ENCODE measurements at places on chromosomes 6 and 20. TPM values are rescaled to one million over a fixed set of nuclear protein-coding genes. Genes with fewer than 3 reads are reported as not detected.

DNA sequence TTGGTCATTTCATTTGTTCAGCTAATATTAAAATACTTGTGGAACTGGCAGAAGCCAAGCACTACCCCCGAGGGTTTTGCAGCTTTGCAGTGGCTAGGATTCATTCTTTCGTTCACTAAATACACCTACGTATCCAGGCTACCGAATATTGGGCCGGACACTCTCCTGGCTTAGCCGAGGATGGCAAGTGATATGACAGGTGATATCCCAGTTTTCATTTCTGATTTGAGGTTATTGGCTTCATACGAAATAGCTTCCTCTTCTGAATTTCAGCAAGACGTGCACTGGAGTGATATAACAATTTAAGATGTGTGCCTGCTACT lies 536 bp upstream of the MTFR2 start:
- DNase-seq = no peak

DNA sequence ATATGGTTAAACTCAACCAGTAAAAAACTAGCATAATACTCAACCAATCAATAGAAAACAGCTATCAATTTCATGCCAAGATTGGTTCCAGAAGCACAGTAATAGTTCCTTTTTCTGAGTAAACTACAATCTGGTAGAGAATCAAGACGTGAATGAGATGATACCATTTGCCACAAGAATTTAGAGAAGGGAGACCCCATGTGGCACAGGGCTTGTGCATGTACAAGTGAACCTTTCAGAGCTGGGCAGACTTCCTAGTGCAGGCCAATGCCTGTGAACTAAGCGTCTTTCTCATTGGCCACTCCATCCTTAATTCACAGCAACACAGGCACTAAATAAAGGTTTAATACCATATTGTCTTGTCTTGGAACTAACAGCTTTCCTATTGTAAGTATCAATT lies 213.5 kb downstream of the RFPL4B start:
- no peak for DNase-seq

- DNase-seq = no peak
These were observed 30.5 kb upstream of the RIMS4 start for GRCh38 chr20:44840826-44841225.

GRCh38 chr6:73349311-73349710 lies 4.8 kb downstream of the DPPA5 start:
- DNase-seq = no peak

- no peak for DNase-seq
These were observed 369.4 kb upstream of the HS3ST5 start for GRCh38 chr6:114712129-114712662.

DNA sequence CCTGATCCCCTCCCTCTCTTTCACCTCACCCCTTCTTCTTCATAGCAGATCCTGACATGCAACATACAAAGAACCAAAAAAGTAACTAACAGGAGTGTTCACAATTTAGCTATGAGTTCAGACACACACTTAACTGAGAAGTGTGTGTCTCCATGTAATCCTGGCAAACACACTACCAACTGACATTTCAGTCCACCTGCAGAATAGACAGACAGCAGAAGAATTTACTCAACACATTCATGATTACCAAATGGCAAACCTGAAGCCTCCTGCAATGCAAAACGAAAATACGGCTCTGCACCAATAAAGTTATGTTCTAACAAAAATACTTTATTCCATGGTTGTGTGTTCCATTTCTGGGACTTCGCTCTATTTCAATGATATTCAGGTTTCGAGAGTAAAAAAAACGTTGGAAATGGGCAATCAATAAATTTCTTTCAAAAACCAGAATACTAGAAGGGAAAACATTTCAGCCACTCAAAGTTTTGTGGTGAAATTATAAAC lies 2.6 kb downstream of the BACH2 start:
- no peak for DNase-seq

DNA sequence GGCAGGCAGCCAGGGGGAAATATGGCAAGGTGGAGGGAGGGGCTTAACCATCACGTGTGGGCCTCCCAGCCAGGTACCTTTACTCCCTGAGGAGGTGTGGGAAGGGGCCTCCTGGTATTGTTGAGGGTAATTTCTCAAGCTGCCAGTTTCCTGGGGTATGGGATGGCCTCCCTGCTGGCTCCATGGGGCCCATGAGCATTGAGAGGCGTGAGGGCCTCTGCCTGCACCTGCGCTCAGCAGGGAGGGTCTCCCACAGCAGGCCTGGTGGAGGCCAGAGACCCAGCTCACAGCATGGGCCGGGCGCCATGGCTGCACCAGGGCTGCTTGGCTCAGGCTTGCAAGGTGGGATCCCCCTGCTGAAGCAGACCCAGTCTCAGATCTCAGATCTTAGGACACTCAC lies 113.0 kb downstream of the GRM4 start:
- no peak for DNase-seq

DNA sequence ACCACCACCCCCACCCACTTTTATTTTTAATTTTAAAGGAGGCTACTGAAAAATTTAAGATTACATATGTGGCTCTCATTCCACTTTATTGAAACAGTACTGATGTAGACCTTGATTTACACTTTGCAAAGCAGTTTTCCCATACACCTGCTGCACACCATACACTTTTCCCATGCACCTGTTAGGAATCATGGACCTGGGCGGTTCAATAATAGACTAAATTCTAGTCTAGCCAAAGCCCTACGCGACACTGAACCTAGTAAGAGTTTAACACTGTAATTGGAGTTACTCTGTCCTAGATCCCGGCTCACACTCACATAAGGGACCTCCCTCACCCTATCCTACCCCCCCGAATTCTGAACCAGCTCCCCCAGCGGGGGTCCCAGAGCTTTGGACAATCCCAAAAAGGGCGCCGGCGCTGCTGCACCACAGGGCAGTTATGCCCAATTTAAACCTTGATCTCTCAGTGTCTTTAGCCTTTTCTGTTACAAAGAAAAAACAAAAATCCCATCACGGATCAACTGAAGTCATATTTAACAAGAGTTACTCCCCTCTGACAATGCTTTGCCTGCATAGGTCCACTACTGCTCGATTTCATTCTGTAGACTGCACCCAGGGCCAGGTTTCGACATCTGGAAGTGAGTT lies 2.4 kb upstream of the GCLC start:
- no peak for DNase-seq

DNA sequence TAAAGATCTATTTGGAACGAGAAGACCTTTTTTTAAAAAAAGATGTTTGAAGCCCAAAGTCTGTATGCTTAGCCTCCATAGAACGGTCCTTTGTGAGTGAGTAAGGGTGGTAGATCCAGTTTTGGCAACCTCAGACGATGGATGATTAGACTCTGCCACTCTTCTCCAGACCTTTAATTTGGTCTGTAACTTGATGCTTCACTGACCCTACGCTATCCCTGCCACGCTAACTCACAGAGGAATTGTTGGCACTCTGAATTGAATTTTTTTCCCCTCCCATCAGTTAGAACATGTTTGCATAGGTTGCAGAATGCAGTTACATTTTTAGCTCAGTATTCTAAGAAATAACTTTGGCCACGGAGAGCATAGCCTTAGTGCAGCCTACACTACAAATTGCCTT lies 15.8 kb upstream of the DEK start:
- DNase-seq = no peak

DNA sequence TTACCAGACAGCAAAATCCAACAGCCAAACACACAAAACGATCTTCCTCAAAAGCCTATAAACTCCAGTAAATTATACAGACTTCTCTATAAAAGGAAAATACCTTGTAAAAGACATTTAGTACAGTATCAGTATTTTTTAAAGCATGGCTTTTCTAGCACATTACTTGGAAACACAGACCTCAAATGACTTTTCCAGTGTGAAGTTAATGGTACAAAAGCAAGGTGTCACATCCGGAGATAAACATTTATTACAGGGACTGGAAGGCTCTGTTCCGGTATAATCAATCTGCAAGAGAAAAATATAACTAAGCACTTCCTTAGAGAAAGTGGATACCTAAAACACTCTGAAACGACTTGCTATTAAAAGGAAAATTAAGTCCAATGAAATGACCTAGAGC lies 17.1 kb downstream of the TMEM30A start:
- DNase-seq = no peak

GRCh38 chr6:54002116-54002515 lies 109.1 kb upstream of the MLIP start:
- no peak for DNase-seq

DNA sequence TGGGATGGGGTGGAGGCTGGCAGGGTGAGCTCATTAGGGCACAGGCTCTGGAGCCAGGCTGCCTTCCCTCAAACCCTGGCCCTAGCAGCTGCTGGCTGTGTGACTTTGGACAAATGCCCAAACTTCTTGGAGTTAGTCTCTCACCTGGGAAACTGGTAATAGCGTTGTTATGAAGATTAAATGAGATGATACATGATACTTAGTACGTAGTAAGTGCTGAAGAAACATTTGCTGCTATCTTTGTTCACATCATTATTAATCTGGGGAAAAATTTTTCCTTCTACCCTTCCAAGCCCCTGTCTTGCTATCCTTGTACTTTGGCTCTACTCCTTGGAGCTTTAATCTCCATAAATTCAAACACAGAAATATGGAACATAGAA lies 22.3 kb upstream of the PPARD start:
- no peak for DNase-seq

- DNase-seq = no peak
These were observed 50.1 kb downstream of the CYP24A1 start for GRCh38 chr20:54123587-54124180.

- no peak for DNase-seq
These were observed 91.1 kb upstream of the PTPN1 start for GRCh38 chr20:50418890-50419642.

GRCh38 chr6:159439651-159440050 lies 253.4 kb downstream of the SOD2 start:
- no peak for DNase-seq

- no peak for DNase-seq
These were observed 18.4 kb upstream of the RPN2 start for GRCh38 chr20:37160683-37161082.

GRCh38 chr20:36645998-36646397 lies at the start of gene SLA2:
TSS of gene SLA2 (minus strand) at chr20:36646196. CDS start at chr20:36641335, 4,861 bp downstream.
- peak; percentile 61 for DNase-seq

DNA sequence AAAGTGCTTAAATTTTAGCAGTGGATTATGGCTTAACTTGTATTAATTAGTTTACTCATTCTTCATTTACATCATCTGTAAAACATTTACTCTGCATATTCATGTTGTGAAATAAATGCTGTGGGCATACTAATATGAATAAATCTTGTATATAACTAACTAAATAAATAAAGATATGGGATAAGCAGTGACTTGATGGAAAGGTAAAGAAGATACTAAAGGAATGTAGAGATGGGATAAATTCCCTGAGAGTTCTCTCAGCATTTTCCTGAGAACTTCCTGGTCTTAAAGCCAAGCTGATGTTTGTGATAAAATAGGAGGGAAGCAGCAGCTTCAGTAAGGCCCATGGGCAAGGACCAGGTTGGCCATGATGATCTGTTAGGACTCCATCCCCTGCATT lies 652.1 kb downstream of the RNF144B start:
- DNase-seq = no peak

- DNase-seq = no peak
These were observed 203.0 kb upstream of the PCSK2 start for GRCh38 chr20:17023806-17024205.

DNA sequence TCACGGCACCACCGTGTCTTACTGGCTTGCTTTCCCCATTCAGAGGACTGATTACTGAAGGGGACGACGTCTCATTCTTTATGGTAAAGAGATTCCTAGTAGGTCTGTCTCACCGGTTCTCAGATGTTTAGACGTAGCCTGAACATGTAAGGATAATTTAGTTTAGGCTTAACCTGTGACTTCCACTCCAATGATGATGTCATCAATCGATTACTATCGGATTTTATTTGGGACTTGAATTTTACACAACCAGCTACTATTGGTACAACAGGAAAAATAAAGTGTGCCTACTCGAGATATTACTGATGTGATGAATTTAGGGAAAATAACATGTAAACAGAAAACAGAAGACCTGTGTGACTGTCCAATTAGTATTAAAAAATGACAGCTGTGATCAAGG lies 4.5 kb upstream of the SSR1 start:
- no peak for DNase-seq

DNA sequence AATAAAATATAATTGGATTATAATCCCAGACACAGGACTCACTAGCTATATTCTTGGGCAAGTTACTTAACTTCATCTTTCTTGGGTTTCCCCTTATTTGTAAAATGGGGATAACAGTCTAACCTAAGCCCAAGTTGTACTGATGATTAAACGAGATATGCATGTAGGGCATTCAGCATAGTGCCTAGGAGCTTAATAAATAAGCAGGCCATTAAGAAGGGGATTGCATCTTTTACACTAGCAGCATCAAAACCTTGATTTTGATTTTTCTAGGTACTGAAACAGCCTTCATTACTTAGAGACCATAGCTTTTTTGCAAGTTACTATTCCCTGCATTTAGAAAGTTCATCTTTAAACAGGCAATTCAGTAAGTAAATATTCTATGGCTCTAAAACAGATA lies 2.2 kb upstream of the QKI start:
- DNase-seq = no peak

- DNase-seq = no peak
These were observed 1.8 kb upstream of the CST5 start for GRCh38 chr20:23881371-23881770.

GRCh38 chr6:166056637-166057036 lies 111.0 kb downstream of the TBXT start:
- DNase-seq = no peak

DNA sequence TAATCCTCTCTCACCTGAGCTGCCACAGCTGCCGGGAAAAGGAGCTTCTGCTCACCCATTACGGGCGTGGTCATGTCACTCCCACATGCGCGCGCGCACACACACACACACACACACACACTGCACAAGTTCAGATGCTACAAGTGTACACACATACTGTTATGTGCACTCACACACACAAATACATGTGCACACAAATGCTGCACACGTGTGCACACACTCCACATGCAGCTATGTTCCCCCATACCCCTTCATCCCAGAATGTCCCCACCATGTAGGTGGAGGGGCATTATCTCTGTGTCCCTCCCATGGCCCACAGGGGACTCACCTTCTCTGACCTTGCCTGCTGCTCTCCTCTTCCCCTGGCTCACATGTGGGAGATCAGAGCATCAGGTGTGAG lies 37.3 kb downstream of the GNAS-AS1 start:
- DNase-seq = no peak

RAD21L1 gene
- total RNA-seq = not detected

TFAP2D gene
- total RNA-seq = not detected

GLP1R gene
- not detected for total RNA-seq

ZBTB46 gene
- total RNA-seq = 1.2 TPM

NRN1 gene
- total RNA-seq = 3.0 TPM

SSTR4 gene
- total RNA-seq = not detected

HMGN4 gene
- total RNA-seq = 86.8 TPM

VIP gene
- not detected for total RNA-seq

PRRT1 gene
- 0.57 TPM for total RNA-seq
